C1 segment of cervical spinal cord (tissue), 14 donors: ENCODE measurements at places on chromosomes 5 and 9.
A peak's percentile ranks its signal among the peaks of the same experiment; 100 is the strongest.

- no peak for DNase-seq
Measured at GRCh38 chr5:18216729-18217128, 582.5 kb downstream of the TAF11L14 start.

DNA sequence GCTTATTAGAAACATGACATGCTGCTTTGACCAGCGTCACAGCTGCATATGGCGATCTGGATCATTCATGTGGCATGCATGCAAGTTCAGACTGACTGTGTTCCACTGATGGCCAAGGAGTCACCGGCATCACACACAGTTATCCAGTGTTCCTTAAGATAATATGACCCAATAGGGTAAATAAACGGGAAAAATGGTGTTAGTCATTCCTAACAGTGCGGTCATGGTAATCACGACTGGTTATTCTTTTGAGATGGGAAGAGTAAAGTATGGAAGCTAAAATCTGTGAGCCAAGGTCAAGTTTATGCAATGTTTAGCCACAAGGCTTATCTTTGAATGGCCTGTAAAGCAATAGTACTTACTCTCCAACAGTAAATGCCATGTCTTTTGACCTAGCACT is 29.3 kb upstream of the LVRN start:
- DNase-seq = no peak

- no peak for DNase-seq
Measured at GRCh38 chr5:179344431-179345182, 654 bp downstream of the ADAMTS2 start.

DNA sequence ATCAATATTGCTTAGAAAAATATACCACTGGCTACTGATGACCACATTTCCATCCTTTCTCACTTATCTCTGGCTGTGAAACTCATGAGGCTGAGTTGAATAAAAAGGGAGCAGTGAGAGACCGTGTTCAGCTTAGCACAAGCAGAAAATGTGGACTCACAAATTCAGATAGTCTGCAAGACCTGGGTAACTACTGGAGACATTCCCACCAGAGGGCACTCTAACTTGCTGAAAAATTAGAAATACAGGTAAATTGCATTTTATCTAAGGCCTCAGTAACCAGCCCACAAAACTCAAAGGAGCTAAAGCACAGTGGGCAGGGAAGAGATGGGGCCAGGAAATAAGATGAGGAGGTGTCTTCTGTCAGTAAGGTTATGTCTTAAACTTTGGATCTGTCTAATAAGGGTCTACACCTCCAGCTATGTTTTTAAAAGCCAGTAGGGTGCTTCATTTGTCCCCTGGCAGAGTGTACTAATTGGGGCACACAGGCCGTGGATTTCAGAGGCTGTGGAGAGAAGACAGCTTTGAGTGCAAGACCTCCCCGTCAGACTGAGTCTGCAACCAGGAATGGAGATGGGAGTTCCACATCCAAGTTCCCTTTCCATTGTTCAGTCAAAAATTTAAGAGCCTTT is 8.7 kb upstream of the NDUFB6 start:
- DNase-seq = peak; percentile 3

GRCh38 chr9:134975253-134975652 is 57.5 kb upstream of the FCN1 start:
- DNase-seq = no peak

GRCh38 chr5:999032-999501 is 9.5 kb upstream of the NKD2 start:
- no peak for DNase-seq

DNA sequence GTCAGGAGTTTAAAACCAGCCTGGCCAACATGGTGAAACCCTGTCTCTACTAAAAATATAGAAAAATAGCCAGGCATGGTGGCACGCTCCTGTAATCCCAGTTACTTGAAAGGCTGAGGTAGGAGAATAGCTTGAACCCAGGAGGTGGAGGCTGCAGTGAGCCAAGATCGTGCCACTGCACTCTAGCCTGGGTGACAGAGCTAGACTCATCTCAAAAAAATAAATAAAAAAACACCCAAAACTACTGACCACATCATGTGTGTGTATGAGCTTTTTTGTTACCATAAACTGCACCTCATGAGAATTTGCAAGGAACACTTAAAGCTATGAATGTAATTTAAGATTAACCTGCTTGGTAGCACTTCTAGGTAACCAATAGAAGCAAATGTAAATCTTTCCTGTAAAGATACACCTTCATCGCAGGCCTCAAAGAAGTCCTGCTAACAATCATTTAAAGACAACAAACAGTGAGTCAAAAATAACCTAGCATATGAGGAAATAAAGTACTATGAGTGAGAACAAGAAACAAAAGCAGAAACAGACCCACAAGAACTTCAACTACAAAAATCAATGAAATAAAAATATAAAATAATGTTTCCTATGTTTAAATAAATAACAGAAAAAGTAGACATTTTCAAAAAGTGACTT is 13.0 kb downstream of the SLC38A9 start:
- no peak for DNase-seq

- no peak for DNase-seq
Measured at GRCh38 chr5:61878471-61878870, 427.5 kb upstream of the KIF2A start.

DNA sequence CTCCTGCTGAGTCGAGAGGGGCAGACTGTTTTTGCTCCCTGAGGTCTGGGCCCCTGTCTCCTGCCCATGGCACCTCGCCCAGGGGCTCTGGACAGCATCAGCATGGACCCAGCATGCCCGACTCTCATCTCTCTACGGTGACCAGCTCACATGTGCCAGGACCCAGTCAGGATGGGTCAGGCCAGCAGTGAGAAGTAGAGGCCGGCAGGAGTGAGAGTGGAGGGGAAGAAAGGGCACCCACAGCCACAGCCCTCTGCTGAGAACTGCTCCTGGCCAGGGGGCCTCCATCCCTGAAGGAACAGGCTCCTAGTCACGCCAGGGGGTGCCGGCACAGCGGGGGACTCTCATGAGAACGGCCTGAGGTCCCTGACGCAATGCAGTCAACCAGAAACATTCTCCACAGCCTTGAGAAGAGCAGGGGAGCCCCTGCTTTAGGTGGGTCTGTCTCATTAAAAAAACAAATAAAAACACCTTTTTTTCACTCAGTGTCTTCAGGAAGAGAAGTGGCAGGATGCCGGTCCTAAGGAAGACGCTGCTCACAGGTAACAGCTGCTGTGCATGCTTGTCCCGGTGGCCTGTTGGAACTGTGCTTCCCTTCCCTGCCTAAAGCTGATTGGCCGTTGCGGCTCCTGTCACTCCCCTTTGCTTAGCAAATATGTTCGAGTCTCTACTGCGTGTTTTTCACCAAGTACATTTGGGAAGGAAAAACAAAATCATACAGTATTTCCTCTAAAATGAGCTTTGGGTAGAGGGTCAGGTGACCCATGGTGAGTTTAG is 85.7 kb upstream of the FBXW11 start:
- no peak for DNase-seq

DNA sequence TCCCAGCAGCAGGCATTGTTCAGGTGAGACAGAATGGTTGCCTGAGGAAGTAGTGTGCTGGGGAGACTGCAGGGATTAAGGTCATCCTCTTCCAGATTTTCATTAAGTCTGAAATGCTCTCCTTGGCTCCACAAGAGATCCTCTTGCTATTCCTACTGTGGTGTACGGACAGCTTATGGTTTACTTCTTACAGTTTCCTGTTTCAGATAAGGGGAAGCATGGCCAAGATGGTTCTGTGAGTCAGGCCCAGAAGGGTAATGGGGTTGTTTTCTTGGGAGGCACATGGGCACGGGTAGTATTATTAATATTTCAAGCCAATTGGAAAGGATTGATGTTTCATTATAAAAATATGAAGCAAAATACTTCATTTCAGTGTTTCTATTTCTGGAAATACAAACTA is 42.9 kb downstream of the GLRX start:
- no peak for DNase-seq

GRCh38 chr9:75213765-75214164 is 125.5 kb downstream of the OSTF1 start:
- no peak for DNase-seq

DNA sequence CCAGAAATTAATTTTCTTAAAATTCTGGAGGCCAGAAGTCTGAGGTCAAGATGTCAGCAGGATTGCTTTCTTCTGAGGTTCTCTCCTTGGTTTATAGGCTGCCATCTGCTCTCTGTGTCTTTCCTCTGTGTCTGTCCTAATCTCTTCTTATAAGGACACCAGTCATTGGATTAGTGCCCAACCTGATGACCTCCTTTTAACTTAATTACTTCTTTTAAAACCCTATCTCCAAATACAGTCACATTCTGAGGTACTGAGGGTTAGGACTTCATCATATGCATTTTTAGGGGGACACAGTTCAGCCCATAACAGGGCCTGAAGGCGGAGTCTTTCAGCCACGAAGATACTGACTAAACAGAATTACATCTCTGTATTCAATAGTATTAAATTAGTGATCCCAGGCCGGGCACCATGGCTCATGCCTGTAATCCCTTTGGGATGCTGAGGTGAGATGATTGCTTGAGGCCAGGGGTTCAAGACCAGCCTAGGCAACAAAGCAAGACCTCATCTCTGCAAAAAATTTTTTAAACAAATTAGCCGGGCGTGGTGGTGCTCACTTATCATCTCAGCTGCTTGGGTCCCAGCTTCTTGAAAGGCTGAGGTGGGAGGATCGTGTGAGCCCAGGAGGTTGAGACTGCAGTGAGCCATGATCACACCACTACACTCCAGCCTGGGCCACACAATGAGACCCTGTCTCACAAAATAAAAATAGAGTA is 5.9 kb upstream of the RPS6 start:
- no peak for DNase-seq

DNA sequence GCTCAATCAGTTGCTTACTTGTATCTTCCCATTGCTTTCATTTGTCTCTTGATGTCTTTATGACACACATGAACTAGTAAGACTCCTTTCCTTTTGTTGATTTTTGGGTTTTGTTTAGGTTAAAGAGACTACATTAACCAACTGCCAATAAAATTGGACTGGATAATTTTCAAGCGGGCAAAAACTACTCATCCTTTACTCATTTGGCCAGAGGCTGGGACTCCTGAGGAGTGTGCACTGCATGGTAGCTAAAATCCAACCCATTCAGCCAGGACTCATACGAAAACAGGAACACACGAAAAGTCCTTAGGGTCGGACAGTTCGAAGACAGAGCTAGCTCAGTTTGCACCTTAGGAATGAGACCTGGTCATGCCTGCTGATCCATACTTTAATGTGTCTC is 6.0 kb downstream of the SLC46A2 start:
- DNase-seq = no peak
